ENCODE measurements at places on chromosomes 2 and 18.

GRCh38 chr18:45435810-45436209 lies 179.5 kb upstream of the SLC14A2 start:
- no peak for DNase-seq

DNA sequence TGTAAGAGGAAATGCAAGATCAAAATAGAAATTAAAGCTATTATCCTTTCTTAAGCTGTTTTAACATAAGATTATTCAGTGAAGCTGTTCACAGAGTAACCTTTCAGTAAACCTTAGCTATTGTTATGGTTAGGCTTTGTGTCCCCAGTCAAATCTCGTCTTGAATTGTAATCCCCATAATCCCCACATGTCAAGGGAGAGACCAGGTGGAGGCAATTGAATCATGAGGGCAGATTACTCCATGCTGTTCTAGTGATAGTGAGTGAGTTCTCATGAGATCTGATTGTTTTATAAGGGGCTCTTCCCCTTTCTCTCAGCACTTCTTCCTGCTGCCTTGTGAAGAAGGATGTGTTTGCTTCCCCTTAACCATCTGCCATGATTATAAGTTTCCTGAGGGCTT lies 424.4 kb downstream of the DSEL start:
- DNase-seq: no peak

GRCh38 chr18:53757328-53757727 lies 467.1 kb downstream of the MBD2 start:
- DNase-seq: no peak

- DNase-seq: no peak
Observed at GRCh38 chr2:207937253-207937652, 88.1 kb downstream of the PLEKHM3 start.

- no peak for DNase-seq
Observed at GRCh38 chr2:56177420-56178220, 6.2 kb upstream of the CCDC85A start.

DNA sequence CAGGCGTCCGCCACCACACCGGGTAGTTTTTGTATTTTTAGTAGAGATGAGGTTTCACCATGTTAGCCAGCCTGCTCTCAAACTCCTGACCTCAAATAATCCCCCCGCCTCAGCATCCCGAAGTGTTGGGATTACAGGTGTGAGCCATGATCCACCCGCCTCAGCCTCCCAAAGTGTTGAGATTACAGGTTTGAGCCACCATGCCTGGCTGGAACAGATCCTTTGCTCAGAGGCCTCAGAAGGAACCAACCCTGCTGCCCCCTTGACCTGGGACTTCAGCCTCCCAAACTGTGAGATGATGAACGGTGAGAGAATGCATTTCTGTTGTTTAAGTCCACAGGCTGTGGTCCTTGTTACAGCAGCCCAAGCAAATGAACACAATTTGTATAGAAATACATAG lies 67.0 kb downstream of the NCAPH start:
- DNase-seq: no peak

GRCh38 chr2:72415781-72416475 lies 268.3 kb upstream of the CYP26B1 start:
- DNase-seq: no peak

DNA sequence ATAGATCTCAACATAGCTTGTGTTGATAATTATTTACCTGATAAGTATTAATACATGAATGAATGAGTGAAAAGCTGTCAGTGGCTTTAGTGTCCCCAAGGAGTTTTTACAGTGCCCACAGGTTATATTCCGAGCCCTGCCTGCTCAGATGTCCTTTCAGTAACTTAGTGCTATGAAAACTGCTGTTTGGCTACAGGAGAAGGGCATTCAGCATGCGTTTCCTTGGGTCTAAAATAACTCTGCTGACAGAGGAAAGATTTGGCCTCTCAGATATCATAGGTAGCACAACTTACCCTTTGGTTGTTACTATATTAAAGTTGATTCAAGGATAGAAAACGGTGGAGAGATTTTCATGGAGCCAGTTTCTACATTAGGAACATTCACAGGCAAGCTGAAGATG lies 241.0 kb downstream of the ETAA1 start:
- no peak for DNase-seq

GRCh38 chr2:43406651-43407279 lies 180.4 kb upstream of the ZFP36L2 start:
- DNase-seq: no peak

GRCh38 chr2:134466141-134466540 lies 212.3 kb downstream of the MGAT5 start:
- DNase-seq: no peak

DNA sequence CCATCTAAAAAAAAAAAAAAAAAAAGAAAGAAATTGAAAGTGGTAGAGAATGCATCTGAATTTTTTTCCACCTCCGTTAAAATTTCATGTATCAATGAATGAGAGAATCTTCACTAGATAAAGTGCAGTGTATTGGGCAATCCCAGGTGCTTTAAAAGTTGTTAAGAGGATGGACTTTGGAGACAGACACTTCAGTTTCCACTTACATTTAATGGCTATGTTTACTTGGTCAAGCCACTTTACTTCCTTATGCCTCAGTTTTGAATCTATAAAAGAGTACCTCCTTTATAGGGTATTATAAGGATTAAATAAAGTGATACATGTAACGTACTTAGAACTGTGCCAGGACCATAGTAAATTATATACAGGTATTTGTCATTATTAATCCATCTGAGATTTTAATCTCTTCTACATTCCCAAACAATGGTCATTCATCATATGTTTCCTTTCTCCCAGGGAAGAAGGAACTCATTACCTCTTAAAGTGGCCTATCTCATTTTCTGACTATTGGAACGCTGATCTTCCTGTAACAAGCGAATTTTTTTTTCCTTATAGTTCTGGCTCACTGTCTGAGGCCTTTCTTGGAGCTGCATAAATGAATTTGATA lies 29.1 kb upstream of the TANK start:
- DNase-seq: no peak

DNA sequence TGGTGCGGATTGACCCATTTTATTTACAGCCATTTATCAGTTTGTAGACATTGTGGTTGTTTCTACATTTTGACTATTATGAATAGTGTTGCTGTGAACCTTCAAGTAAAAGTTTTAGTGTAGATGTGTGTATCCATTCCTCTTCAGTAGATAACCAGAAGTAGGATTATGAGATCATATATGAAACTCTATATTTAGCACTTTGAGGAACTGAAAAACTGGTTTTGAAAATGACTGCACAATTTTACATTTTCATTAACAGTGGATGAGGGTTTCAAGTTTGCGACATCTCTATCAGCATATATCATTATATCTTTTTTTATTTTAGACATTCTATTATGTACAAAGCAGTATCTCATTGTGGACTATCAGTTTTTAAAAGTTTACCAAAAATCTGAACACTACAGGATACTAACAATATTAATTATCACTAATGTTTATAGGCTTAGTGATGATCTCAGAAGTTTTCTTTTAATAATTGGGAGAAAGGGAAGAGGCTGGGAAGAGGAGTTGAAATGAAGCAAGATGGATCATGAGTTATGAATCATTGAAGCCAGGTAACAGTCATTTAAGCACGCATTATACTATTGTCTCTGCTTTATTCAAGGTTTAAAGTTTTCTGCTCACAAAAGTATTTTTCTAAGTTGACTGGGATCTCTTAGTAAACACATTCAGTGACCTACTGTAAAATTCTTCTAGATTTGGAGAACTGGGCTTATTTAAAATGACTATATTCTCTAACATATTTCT lies 329.0 kb upstream of the LRATD1 start:
- no peak for DNase-seq

DNA sequence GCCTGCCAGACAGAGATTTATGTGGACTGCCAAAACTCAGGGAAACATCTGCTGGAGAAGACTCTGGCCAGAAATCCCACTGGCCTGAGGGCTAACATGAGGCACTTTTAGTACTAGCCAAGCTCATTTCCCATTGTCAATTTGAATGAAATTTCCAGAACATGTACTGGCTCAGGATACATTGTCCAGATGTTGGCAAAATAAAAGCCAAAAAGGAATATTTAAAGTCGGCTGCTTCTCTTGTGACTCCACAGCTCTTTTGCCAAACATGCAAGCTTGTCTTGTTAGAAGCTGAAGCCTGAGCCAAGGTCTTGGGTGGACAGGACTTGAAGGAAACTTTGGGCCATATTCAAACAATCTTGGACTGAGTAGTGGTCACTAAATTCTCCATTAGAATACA lies 215.5 kb downstream of the NCKAP5 start:
- DNase-seq: no peak

DNA sequence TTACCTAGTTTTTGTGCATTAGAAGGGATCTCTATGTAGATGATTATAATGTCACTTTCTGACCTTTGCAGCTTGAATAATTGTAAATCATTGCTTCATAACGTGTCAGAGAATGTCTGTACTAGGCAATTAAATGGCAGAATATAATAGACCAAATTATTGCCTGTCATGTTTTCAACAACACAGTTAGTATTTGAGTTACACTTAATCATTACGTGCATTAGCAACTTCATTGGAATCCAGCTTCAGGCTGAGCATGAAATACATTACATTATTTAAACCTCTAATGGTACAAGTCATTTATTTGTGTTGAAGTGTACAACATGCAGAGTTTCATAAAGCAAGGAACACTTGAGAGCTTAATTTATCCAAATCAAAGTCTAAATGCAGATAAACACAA lies 48.0 kb downstream of the ZNF407 start:
- no peak for DNase-seq

- no peak for DNase-seq
Observed at GRCh38 chr2:198254536-198255090, 450.2 kb downstream of the PLCL1 start.
